Psoas muscle (tissue), 8 donors: ENCODE measurements at places on chromosomes 2 and 18. TPM values are rescaled to one million over a fixed set of nuclear protein-coding genes. Genes with fewer than 3 reads are reported as not detected.

LIPG gene
- 2.2 TPM for total RNA-seq

GAREM1 gene
- total RNA-seq, result 7.2 TPM

DYSF gene
- 123 TPM for total RNA-seq

MC4R gene
- not detected for total RNA-seq

GAL3ST2 gene
- not detected for total RNA-seq

ST6GAL2 gene
- total RNA-seq, result not detected

GRCh38 chr2:45836316-45836715 lies 184.8 kb downstream of the PRKCE start:
- no peak for DNase-seq

- no peak for DNase-seq
Observed at GRCh38 chr2:25806941-25807340, 71.3 kb downstream of the ASXL2 start.

- DNase-seq, result no peak
Observed at GRCh38 chr2:203625701-203626100, 80.7 kb upstream of the CD28 start.

DNA sequence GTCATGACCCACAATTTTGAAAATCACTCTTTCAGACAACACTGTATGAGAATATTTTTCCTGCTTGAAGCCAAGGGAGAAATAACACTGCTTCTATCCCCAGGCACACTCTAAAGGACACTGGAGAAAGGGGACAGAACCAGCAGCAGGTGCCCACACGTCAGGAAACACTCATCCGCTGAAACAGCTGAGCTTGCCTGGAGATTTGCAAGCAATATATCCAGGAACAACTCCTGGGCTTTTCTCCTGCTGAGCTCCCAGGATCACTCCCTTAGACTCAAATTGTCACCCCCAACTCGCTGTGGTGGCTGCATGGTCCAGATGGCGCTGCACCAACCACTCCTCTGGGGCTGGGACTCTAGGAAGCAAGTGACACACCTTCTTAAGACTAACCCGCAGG lies 186.7 kb downstream of the ARL4C start:
- DNase-seq, result no peak

- no peak for DNase-seq
Observed at GRCh38 chr18:51878724-51879123, 461.3 kb upstream of the DCC start.

DNA sequence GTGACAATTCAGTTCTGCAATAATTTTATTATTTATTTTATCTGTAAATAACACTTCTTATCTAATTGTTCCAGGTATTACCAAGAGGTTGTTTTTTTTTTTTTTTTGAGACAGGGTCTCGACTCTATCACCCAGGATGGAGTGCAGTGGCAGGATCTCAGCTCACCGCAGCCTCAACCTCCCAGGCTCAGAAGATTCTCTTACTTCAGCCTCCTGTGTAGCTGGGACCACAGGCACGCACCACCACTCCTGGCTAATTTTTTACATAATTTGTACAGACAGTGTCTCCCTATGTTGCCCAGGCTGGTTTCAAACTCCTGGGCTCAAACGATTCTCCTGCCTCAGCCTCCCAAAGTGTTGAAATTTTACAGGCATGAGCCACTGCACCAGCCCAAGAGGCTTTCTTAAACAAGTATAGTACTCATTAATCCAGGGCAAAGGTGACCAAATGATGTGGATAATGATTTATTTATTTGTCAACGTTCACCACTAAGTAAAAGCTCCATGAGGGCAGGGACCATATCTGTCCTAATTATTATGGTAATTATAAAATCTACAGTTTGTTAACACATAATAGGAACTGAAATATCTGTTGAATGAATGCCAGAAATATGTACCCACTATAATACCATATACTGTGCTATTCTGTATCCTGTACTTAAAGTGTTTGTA lies 12.0 kb downstream of the STK17B start:
- no peak for DNase-seq

DNA sequence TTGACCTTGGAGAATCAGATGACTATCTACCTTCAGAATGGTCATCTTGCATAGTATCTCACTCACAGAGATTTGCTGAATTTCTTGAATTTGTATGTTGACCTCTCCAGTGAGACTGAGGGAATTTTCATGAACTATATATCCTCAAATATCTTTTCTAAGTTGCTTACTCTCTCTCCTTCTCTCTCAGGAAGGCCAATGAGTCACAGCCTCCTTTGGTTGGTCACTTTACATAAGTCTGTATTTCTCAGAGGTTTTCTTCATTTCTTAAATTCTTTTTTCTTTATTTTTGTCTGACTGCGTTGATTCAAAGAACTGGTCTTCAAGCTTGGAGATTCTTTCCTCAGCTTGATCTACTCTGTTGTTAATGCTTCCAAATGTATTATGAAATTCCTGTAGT lies 51.7 kb downstream of the VIT start:
- no peak for DNase-seq

DNA sequence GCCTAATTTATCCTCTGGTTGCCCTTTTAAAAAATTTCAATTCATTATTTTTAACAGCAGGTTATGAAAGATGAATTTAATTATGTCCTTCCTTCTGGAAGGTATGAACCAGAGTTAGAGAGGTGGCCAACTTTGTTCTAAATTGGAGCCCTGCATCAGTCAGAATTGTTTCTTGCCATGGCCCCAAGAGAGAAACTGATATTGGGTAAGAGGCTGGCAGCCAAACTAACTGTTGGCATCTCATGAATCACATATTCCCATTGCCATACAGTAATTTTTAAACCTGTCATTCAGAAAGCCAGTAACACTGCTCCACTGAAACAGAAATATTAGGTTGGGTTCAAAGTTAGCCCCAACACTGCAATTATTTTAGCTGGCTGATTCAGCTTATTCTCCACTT lies 67.4 kb downstream of the SMAD2 start:
- peak; percentile 15 for DNase-seq

GRCh38 chr2:64359171-64359891 lies 94.6 kb upstream of the LGALSL start:
- no peak for DNase-seq

DNA sequence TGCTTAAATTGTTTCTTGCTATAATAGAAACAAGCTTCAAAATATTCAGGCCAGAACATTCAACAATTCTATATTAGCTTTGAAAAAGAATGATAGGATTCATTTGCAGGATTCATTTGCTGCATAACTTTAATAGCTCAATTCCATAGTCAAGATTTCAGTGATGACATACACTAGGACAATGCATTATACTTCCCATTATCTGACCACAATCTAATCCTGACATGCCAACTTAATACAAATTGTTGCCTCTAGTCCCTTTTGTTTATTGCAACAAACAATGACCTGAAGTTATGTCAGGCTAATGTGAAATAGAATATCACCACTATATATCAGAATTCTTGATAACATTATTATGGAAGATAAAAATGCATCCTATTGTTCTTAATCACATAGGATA lies 169.4 kb downstream of the DNAH7 start:
- no peak for DNase-seq

DNA sequence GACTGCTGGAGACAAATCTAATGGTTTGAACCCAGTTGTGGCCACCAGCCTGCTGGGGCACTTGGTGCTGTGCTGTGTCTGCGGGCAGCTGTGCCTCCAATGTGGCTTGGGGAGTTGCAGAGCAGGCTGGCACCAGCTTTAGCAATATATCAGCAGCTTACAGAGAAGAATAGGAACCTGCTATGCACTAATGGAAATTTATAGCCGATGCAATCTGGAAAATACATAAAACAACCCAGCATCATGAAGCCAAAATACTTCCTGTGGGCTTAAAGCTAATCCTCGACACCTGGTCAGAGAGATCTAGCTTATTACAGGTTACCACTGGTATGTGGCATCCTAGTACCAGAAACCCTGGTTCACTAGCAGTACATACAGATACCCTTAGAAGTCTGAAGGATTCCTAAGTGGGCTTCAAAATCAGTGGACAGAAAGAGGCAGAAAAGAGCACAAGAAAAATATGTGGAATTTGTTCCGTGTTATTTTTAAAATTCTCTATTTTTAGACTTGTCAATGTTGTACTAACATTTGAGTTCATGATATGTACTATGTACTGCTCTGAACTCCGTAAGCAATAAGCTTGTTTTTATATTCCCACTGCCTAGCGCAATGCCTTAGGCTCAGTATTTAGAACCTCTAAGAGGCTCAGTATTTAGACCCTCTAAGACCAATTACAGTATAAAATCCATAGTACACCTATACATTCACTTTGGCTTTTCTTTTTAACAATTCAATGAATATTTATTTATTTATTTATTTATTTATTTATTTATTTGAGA lies 194.7 kb downstream of the UXS1 start:
- no peak for DNase-seq
